ENCODE measurements at places on chromosomes 16 and 17.

GRCh38 chr16:89908236-89908635 lies 10.4 kb upstream of the MC1R start:
- DNase-seq = no peak

DNA sequence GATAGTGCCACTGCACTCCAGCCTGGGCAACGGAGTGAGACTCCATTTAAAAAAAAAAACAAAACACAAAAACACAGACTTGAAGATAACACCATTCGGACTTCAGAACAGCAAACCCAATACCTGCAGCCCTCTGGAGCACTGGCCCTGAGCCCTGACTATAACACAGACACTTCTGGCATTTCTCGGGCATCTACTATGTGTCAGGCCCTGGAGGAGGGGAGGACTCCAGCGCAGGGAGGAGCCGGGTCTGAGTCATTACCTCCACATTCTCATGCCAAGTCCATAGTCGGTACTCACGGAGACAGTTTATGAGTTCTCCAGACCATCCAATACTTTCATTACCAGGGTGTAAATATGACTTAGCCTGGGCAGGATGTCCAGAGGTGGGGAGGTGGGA lies 48.8 kb downstream of the PITPNM3 start:
- no peak for DNase-seq

DNA sequence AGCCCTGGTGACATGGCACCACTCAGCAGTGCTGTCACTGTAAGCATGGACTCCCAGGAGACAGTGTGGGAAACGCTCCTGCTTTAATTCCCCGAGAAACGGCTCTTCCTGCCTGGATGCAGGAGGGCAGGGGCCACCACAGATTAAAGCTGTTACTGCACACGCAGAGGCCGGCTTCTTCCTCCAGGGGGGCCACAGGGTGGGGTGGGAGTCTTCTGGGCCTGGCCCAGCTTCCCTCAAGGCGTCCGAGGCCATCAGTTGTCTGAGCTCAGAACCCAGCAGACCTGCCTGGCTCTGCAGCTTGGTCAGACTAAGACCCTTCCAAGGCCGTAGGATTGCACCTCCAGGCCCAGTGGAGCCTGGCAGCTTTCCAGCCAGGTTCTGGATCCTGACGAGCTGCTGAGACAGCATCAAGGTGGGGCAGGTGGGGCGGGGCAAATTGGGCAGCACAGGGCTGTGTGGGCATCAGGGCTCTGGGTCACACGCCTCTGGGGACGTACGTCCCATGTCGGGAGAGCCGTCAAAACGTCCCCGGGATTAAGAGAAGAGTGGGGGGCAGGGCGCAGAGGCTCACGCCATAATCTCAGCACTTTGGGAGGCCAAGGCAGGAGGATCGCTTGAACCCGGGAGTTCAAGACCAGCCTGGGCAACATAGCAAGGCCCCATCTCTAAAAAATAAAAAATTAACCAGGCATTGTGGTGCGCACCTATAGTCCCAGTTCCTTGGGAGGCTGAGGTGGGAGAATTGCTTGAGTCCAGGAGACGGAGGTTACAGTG lies 5.0 kb upstream of the CAPN15 start:
- DNase-seq = no peak

DNA sequence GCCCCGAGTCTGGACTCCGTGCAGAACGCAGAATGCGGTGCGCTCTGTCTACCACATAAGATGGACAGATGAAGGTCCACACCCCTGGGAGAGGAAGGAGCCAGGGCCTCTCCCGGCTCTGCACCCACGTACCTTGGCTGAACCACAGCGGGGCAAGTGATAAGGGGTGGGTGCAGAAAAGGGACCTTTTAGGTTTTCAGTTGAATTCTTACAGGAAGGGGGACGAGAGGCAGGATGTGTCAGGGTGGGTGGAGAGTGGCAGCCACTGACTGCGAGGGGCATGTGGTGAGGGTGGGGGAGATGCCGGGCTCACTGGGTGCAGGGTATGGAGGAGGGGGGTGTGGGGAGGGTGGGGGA lies 372 bp downstream of the CD300A start:
- no peak for DNase-seq

DNA sequence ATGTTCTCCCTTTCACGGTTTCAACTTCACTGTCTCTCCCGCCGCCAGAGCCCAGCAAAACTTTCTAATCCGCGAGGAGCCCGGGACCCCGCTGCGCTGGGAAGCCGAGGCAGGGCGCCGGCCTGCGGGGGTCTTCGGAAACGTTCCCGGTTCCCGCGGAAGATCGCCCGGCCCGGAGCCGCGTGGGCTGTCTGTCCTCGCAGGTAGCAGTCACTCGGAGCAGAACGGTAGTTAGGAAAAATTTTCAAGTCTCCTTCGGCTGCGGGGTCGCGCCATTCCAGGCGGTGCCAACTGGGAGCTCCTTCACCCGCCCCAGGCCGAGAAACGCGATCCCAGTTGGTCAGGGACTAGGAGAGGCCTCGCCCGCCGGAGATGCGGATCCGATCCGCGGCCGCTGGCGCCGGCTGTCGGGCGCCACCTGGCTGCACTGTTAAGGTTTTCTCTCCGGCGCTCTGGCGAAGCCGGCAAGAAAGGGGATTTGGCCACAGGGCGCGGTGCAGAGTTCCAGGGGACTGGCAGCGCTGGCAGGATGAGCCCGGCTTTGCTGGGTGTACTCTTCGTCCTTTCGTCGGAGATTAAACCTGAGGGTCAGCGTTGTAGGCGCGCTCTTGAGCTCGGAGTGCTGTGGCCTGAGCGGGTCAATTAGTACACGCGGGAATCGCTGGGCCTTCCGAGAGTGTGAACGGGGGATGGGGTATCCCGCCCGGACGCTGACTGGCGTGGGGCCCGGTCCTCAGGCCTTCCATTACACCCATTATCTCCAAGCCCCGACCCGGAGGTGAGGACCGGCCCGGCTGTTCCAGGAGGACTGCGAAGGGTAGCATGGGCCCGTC lies 135.4 kb downstream of the KCNJ12 start:
- peak; percentile 85 for DNase-seq

All from head of caudate nucleus (tissue), 42 donors.